Activated naive CD4-positive, alpha-beta T cell (primary cell): ENCODE measurements at places on chromosomes 1 and 21.

- DNase-seq = no peak
These were observed 40.9 kb upstream of the CAMK1G start for GRCh38 chr1:209542585-209542984.

GRCh38 chr1:116370181-116370580 is 2.9 kb upstream of the ATP1A1 start:
- DNase-seq = no peak

- DNase-seq = no peak
These were observed 22.2 kb downstream of the ACTL8 start for GRCh38 chr1:17777330-17777729.

DNA sequence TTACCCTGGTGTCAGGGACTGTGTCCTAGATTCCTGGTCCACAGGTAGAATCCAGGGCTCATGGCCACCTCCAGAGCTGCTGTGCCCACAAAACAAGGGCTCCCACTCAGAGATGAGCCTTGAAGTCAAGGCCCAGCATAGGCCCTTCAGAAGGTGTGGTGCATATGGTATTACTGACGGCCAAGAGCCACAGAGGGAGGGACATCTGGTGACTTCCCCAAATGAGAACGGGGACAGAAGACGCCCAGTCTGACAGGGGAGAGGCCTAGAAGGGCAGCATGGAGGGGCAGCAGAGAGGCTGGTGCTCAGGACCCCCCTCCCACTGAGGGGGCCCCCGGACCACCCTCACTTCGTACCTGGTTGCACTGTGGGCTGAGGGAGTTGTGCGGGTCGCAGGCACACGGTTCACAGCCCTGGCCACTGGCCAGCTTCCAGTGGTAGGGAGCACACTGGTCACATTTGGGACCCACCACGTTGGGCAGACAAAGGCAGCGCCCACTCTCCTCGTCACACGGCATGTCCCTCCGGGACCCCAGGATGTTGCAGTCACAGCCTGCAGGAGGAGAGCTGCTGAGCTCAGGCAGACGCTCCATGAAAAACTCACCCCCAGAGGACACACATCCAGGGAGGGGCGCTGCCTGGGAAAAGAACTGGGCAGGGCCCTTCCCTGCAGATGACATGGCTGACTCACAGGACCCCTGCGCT is 25.0 kb downstream of the LAMB3 start:
- DNase-seq = no peak

DNA sequence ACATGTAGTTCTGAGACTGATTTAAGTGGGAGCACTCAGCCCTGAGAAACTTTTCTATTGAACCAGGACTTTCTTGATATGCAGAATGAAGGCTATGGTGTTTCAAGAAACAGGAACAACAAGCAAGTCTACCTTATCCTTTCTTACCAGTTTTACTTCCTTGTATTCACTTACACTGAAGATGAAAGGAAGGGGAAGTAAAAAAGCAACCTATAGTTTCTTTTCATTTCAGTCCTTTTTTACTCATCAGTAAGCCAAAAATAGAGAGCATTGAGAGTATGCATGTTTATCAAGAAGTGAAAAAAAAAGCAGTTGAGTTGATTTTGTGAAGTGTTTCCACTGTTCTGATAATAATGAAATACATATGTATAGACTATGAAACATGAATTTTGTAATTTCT is 1010.3 kb downstream of the AMY1C start:
- no peak for DNase-seq

DNA sequence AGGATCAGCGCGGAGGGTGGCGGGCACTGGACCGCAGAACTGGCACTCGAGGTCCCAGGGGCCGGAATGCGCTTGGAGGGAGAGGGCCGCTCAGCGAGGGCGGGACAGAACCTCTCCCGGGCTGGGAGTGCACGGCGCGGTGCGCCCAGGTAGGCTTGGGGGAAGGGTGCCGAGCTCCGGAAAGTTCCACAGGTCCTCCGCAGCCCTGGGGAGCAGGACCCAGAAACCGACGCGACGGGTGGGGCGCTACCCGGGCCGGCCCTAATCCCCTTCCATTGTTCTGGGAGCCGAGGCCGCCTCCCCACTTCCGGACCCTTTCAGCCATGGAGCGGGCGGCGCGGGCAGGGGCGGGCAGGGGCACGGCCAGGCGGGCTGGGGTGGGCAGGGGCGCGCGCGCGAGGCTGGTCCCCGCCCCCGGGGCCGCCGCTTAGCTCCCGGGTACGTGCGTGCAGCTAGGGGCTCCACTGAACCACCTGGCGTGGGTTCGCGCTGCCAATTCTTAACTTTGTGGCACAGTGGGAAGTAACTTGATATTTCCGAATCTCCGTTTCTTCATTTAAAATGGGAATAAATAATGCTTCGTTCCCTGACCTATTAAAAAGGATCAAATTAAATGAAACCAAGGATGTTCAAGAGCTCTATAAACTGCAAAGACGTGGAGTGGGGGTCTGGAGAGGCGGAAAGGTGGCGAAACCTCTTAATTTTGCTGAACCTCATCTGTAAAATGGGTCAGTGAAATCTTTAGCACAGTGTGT is 20.7 kb downstream of the LGR6 start:
- no peak for DNase-seq

DNA sequence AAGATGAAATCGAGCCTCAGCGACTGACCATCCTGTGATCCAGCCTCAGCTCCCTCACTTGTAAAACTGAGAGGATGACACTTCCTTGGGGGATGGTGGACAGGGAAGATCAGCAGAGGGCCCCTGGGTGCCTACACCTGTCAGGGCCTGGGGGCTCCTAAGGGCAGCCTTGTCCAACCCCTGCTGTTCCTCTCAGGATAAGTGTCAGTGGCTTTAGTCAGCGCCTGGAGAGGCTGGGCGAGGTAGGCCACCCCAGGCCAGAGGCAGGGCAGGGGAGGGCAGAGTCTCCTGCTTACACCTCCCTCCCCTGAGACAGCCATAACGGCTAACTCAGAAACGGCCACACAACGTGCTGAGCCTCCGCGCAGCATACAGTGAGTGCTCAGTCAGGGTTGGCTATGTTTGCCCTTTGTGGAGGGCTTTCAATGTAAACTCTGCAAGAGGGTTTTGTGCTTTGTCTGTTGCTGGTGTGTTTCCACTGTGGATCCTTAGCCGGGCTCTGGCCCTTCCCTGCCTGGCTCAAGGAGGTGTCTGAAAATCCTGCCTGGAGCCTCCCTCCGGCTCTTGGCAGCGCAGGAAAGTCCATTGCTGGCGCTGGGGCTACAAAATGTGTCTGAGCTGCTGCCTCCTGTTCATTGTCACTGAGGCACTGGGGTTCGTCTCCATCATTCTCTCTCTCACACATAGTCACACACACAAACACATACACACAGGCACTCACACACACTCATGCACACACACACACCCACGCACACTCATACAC is 588.4 kb downstream of the PTPRU start:
- DNase-seq = no peak

DNA sequence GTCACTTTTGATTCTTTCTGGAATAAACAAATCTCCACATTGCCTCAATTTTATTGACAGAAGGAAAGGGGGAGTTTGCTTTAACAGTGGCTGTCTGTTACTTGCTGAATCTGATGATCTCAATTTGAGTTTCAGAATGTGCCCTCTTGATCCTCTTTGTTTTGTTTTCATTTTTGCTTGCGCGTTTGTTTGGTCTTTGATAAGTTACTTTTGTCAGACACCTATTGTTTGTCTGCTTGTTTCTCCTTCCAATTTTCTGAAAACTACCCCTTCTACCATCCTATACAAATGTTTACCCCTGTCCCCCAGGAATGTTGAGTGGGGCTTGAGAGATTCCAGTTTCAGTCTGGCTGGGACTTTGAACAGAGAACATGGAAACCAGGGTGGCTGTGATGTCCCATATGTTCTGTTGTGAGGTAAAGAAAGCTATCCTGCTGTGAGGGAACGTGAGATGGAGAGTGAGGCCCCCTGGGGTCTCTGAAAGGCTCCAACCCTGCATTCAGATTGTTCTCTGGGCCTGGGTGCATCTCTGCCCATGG is 11.8 kb upstream of the XCL2 start:
- DNase-seq = no peak

DNA sequence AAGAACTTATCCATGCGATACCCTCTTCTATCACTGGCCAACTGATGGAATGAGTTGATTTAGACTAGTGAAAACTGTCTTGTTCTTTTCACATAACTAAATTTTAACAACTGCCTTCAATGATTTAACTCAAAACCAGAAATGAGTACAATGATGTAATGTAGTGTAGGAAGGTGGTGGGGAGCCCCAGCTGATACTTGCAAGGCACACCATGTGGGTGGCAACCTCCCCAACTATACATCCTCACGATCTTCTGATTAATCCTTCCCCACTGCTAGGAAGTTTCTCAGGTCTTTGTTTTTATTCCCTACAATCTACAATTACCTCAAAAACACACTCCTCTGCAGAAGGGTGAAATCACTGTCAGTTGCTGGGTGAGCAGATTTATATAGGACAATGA is 100.7 kb downstream of the KCTD3 start:
- no peak for DNase-seq

- DNase-seq = no peak
These were observed 9.7 kb downstream of the CTNNBIP1 start for GRCh38 chr1:9900142-9901043.

DNA sequence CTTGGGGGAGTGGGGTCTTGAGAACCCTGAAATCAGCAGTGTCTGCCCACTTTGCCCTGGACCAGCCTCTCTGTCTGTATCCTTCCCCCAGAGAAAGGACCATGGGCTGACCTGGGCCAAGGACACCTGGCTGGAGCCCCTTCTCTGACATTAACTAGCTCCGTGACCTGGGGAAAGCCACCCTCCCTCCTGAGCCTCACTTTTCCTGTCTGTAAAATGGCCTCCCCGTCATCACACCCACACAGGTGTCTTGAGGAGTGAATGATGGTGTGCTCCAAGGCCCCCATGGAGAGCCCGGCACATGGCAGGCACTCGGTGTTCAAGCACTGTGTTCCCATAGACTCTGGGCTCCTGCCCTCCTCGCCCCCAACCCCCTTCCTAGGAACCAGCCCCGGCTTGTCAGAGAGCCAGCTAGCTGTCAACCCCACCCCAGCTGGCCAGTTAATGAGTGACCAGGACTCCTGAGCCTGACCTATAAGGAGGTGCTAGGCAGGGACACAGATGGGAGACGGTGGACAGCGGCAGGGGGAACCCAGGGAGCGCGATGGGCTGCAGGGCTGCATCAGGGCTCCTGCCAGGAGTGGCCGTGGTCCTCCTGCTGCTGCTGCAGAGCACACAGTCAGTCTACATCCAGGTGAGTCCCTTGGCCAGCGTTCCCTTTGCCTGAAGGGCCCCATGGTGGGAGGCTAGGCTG is at the start of gene GUCA2B:
GUCA2B (plus strand) TSS at position 504 of the 694 bp plus-strand sequence; CDS start at position 545, 41 bp downstream.
- DNase-seq = no peak

DNA sequence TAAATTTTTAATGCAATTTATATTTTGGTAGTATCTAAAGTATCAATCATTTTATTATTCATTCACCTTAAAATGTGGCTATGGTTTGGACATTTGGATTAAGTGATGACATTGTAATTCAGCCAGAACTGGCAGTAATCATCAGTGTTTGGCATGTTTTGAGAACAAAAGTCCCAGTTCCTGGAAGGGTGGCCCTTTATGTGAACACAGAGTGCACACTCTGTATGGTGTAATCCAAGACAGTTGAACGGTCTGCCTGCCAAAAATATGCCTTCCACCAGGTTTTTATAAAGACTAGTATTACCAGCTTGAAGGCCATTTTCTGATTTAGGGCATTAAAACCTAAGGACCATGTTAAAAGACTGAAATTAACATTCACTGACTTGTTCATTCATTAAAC is 448.7 kb downstream of the LTN1 start:
- DNase-seq = no peak

DNA sequence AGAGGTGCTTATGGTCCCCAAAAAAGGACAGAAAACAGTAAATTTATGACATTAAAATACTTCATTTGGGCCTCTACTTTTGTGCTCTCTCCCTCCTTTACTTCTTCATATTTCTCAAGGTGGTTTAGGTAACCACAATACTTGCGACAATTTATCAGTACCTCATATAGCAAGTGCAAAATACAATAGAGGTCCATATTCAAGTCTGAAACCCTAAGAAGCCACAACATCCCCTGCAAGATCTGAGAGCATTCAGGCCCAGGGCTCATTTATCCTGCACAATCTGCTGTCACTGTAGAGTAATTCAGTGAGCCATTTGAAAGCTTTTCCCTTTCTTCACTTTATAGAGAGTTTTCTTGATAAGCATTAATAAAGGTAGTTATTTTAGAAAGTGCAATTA is 24.2 kb upstream of the ATP6V1G3 start:
- DNase-seq = no peak

DNA sequence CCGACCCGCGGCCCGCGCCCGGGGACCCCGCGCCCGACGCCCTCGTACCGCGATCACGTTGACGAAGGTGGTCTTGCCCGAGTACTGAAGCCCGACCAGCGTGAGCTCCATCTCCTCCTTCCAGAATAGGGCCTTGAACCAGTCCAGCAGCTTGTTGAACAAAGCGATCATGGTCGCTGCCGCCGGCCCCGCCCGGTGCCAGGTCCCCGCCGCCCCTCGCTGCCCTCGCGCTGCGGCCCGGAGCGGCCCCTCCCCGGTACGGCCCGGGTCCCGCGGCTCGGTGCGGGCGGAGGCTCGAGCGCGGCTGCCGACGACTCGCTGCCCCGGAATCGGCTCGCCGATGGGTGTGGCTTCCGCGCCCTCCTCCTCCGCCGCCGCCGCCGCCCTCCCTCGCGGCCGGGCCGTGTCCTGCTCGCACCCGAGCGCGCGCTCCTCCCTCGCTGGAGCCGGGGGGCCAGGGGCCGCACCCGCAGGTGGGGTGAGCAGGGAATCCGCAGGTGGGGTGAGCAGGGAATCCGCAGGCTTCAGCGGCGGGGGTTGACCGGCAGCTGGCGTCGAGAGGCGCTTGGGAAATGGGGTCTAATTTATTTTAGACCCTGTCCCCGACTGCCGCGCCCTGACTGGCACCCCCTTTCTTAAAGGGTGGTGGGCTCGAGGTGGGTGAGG is at the start of gene ARL8A:
ARL8A (minus strand) TSS at position 336 of the 666 bp plus-strand sequence; CDS start at position 171, 165 bp downstream.
- peak; percentile 25 for DNase-seq
